ENCODE measurements at places on chromosomes 1 and 21.

DNA sequence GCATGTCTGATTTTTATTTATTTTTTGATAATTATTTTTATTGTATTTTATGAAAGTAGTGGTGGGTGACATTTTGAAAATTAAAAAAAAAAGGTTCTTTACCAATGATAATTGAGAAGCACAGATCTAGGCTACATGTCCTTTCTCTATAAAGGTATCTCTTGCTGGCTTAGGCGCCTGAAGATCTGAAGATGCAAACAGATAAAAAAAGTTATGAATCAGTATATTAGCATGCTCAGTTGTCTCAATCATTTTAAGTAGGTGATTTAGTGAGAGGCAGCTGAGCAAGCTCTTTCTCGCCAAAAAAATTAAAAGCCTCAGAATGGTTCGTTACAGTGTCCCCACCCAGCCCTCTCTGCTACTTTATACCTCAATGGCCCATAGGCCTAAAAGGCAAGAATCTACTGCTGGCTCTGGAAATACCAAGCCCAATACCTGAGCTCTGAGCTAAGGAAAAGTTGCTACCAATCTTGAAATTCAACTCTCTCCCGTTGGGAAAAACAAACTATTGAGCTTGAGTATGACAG, 42.2 kb upstream of the DPT start:
- DNase-seq: no peak

DNA sequence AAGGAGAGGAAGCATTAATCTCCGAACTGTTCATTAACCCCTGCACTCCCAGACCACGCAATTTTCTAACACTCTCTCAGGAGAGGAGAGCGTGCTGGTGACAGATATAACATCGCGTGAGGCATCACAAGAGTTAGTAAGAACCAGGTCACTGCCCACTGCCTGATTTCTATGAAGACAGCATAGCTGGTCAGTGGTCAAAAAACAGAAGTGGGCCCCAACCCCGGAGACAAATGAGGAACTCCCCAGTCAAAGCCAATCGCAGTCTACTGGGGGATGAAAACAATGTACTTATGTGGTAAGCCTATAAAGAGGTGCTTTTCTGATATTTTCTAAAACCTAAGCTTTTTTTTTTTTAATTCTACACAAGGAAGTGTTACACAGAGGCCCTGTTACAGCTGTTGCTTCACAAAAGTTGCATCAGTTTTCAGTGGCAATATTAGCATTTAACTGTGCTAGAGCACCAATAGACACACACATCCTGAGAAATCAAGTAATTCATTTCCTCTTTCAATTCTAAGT, 231.8 kb upstream of the IRF2BP2 start:
- no peak for DNase-seq

DNA sequence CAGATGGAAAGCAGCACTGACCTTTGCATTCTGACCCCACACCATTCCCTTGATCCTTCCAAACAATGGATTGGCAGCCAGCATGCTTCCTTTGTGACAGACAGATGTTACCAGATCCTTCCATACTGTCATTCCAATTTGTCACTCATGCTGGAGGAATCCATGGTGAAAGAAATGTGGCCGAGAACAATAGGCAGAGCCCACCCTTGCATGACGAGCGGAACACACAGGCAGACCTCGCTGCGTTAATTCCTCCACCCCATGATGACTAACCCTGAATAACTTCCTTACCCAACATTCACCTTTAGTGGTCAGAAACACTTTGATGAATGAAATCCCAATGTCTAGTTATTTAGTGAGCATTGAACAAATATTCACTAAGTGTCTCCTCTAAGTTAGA, 45.1 kb downstream of the PDPN start:
- peak; percentile 71 for DNase-seq

GRCh38 chr1:3405491-3405890, 49.0 kb upstream of the ARHGEF16 start:
- no peak for DNase-seq

DNA sequence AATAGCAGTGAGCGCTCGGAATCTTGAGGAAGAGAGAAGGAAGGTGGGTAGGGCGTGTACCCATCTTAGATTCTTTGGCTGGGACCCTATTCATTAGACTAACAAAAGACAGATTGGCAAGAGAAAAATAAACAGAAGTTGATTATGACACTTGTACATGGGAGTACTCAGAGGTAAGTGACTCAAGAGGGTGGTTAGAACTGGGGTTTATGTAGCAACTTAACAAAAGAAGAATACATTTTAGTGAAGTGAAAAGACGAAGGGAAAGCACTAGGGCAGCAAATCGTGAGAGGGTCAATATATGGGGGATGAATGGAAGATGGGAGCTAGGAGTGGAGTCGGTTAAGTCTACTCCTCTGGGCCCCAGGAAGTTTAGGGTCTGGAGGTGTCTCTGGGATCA, 25.8 kb upstream of the RCC2 start:
- DNase-seq: no peak

DNA sequence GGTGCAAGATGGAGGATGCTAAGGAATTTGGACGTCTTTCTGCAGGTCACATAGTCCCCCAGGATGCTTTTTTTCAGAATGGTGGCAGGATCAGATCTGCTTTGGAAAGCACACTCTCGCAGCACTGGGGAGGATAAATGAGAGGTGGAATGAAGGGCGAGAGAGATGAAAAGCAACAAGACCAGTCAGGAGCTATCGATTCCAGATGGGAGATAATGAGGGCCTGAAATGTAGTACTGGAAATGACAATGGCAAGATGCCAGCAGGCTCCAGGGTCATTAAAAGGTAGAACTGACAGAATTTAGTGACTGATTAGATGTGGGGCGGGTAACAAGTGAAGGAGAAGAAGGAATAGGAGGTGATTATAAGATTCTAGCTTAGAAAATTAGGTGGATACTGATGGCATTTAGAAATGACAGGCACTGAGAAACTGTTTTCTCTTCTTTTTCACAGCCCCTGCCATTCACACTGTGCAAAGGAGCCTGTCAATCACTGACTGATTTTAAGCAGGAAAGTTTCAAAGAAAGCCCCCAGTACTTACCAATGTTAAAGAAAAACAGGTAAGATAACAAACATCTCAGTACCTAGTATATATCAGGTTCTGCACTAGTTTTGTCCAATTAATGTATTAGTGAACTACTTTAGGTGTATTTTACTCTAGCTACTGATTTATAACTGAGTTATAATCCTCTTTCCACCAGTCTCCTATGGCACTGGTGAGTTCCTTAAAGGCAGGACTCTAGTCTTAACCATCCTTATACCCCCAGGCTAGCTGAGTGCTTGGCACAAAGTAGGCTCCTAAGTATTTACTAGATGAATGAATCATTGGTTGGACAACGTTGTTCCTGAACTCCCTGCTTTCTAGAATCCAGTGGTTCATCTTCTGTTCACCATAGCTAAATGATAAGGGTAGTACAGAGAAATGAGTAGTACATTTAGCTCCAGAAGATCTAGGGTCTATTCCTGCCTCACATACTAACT, 9.2 kb downstream of the PIGM start:
- DNase-seq: no peak

DNA sequence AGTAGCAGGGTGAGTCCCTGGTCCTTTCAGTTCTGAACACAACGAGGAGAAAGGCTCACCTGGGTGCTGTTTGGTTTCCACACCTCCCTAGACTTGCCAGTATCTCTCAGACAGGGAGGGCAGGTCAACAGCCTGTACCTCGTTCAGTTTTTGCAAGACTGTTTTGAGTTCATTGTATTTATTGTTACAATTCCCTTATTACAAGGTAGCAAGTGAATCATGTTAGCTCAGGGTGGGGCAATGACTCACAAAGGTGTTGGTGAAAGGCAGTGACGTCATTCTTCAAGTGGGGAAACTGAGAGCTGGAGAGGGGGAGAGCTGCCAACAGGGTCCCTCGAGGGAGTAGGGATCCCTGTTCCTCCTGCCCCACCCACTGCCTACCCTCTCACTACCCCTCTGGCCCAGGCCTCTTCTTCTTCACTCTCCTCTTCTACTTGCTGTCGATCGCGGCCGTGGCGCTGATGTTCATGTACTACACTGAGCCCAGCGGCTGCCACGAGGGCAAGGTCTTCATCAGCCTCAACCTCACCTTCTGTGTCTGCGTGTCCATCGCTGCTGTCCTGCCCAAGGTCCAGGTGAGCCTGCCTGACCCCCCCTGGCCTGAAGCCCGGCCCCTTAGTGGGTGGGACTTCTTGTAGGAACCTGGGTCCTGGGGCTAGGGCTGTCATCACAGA, 13.4 kb downstream of the SERINC2 start:
- no peak for DNase-seq

DNA sequence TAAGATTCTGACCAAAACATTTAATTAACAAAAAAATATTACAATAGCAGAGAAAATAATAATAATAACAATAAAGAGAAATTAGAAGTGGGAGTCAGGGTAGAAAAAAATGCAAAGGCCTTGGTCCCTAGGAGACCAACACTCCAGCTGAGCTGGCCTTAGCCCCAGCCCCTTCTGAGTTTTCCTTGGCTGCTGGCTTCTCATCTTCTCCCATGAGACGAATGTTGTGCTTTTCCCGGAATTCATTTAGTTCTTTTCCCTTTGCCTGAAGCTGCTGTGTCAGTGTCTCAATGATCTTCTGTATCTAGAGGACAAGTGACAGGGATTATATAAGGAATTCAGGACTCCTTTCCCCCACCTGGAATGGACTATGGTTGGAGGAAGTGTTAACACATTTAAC, 2.4 kb downstream of the KLHDC9 start:
- no peak for DNase-seq

DNA sequence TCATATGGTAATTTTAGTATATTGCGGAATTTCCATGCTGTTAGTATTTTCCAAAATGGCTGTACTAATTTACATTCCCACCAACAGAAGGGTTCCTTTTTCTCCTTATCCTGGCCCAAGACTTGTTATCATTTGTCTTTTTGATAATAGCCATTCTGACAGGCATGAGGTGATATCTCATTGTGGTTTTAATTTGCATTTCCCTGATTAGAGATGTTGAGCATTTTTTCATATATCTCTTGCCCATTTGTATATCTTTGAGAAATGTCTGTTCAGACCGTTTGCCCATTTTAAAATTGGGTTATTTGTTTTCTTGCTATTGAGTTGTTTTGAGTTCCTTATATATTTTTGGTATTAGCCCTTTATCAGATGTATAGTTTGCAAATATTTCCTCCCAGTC, 14.0 kb downstream of the CAPZA1 start:
- no peak for DNase-seq

- DNase-seq: no peak
Observed at GRCh38 chr1:227741166-227741870, 6.1 kb downstream of the SNAP47 start.

GRCh38 chr1:153607381-153607780, 5.6 kb downstream of the S100A16 start:
- no peak for DNase-seq

DNA sequence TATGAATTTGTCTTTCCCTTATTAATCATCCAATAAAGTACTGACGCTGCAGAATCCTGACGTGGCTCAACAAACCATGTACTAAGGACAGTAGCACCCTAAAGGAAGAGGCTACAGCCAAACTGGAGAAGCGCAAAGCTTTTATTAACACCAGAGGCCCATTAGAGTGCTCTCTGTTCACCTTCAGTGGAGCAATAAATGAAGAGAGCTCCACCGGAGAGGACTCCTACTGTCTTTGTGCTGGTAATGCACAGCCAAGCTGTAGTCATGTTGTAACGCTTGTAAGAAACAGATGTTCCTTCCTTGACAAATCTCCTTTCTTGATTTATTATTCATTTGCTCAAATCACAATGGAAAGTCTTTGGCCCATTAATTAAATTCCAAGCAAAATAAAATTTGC, 220.7 kb upstream of the RRP15 start:
- no peak for DNase-seq

DNA sequence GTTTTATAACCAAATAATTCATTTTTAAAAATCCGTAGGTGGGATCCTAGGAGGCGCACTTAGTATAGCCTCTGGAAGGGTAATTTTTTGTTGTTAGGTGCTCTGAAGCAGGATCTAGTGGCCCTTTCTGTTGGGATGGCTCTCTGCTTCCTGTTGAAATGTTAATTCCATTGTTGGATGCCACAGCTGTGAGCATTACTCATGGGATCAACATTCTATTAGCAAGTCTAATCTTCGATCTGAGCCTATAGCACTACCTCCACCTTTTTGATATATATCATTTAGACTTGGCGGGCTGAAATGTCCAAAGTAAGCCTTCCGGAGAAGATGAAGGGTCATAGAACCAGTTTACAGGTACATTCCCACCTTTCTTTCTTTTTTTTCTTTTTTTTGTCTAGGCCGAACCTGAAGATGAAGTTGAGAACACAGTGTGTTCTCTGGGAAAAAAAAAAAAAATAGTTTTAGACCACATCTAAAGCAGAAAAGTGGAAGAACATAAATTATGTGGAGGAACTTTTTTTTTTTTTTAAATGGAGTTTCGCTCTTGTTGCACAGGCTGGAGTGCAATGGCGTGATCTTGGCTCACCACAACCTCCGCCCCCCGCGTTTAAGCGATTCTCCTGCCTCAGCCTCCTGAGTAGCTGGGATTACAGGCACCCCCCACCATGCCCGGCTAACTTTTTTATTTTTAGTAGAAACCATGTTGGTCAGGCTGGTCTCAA, 1.4 kb downstream of the CXADR start:
- DNase-seq: no peak

GRCh38 chr21:44974676-44975075, 34.8 kb downstream of the SLX9 start:
- DNase-seq: no peak

GRCh38 chr1:55707196-55707595, 492.0 kb upstream of the USP24 start:
- no peak for DNase-seq

DNA sequence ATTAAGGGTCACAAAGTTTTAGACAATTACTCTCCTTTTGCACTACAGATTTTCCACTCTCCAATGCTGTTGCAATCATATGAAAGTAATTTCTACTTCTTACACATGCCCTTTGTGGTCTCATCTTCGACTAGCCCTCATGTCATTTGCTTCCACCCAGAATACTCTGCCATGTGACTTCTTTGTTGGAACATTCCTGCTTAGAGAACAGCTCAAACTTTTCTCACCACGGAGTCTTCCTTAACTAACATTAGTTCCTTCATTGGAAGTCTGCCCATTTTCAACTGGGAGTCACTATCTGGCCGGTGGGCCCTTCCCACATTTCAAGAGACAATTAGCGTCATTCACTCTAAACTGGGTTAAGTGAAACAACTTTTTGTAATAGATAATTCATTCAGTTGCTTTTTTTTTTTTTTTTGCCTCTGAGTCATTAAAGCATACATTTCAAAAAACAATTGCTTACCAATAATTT, 142.6 kb upstream of the PALMD start:
- DNase-seq: peak; percentile 18

GRCh38 chr1:164609089-164609488, 50.1 kb downstream of the PBX1 start:
- no peak for DNase-seq

- DNase-seq: no peak
Observed at GRCh38 chr21:31977816-31978215, 105.0 kb downstream of the HUNK start.

- DNase-seq: no peak
Observed at GRCh38 chr1:164565357-164565756, 6.4 kb downstream of the PBX1 start.

Data from kidney epithelial cell (primary cell).